ENCODE measurements at places on chromosomes 4 and X.
A peak's percentile ranks its signal among the peaks of the same experiment; 100 is the strongest.

- DNase-seq, result peak; percentile 26
These were observed 1.0 kb upstream of the PDGFRA start for GRCh38 chr4:54228056-54228527.

DNA sequence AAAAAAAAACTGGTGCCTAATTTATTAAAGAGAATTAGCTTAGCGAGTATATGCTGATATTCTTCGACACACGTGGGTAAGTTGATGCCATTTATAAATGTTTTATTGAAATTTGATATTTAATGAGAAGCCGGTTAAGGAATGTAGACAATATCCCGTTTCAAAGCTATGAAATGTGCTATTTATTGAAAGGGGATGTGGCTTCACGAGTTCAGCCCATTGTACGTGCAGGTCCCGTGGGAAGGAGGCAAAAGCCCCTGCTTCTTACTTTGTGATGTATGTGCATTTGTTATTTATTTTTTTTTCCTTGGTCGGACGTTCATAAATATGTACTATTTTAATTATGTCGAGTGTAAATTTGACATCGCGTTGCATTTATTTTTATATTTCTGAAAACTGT is 20.2 kb downstream of the SHOX start:
- DNase-seq, result no peak

DNA sequence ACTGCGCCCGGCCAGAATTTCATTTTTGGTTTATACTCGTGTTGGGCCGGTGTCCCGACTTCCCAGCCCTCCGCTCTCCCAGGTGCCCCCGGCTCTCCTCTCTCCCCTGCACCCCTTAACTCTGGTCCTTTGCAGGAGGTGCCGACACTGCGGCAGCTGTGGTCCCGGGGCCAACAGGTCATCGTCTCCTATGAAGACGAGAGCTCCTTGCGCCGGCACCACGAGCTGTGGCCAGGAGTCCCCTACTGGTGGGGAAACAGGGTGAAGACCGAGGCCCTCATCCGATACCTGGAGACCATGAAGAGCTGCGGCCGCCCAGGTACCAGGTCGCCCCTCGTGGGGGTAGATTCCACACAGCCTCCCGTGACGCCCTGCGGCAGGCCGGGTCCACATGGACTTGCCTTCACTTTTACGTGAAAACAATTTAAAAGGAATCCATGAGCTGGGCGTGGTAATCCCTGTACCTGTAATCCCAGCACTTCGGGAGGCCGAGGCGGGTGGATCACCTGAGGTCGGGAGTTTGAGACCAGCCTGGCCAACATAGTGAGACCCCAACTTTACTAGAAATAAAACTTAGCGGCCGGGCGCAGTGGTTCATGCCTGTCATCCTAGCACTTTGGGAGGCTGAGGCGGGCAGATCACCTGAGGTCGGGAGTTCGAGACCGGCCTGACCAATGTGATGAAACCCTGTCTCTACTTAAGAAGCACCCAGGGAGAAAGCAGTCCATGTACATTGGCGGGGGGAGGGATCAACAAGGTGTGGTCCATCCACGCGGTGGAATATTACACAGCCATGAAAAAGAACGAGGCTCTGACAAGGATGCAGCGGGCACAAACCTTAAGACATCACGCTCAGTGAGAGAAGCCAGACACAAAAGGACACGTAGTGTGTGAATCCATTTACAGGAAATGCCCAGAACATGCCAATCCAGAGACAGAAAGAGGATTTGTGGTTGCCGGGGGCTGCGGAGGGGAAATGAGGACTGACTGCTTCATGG is 12.0 kb downstream of the PLCXD1 start:
- no peak for DNase-seq

GRCh38 chrX:5650904-5651303 is 577.8 kb downstream of the NLGN4X start:
- DNase-seq, result no peak

GRCh38 chrX:43176686-43177085 is 398.7 kb upstream of the PPP1R2C start:
- DNase-seq, result no peak

GRCh38 chr4:8817096-8817812 is 54.4 kb downstream of the HMX1 start:
- DNase-seq, result no peak

GRCh38 chrX:120647127-120647526 is 17.3 kb upstream of the C1GALT1C1 start:
- DNase-seq, result no peak

GRCh38 chrX:21907260-21907659 is 33.2 kb upstream of the SMS start:
- no peak for DNase-seq

DNA sequence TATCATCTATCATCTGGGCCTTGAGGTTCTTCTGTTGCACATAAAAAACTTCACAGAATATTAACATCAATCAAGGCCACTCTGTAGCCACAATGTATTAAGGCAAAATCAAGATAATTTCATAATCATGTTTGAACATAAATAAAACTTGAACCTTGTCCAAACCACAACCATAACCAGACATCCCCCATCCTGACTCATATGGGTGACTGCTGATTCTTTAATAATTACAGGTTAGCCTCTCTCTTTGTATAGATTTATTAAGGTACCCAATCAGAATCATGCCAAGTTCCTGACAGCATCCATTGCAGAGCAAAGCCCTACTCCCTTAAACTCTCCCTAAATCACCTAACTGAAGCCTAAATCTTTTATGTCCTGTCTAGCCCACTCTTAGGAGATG is 16.7 kb upstream of the AREG start:
- no peak for DNase-seq

All from hypothalamus (tissue), 51 donors.